ENCODE measurements at places on chromosomes 16 and 17.

- DNase-seq = no peak
Measured at GRCh38 chr16:57603115-57604024, 25.1 kb upstream of the ADGRG1 start.

DNA sequence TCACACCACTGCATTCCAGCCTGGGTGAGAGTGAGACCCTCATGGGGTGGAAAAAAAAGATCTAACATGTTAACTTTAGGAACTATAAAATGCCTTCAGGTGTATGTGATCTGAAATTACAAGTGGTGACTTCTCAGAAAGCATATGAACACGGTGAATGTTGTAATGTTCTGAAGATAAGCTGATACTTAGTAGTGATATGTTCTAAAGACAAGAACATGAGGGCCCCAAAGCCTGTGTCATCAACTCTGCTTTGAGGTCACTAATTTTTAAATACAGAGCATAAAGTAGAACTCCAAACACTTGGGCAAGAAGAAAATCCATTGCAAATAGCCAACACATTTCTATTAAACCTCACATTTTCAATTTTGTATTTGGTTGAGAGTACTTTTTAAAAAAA is 2.6 kb upstream of the FBF1 start:
- DNase-seq = no peak

DNA sequence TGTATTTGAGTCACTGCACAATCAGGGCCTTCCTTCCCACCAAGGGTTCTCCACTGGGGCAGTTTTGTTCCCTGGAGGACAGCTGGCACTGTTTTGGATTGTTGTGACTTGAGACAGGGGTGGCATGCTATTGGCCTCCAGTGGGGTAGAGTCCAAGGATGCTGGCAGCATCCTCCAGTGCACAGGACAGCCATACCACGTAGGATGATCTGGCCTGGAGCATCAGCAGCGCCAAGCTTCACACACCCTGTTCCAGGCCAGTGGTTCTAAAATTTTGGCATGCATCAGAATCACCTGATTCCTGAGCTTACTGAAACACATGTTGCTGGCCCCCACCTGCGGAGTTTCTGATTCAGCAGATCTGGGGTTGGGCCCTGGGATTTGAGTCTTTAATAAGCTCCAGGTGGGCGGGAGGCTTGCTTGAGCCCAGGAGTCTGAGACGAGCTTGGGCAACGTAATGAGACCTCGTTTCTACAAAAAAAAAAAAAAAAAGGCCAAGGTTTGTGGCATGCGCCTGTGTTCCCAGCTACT is 83.2 kb downstream of the MGAT5B start:
- DNase-seq = no peak

- DNase-seq = no peak
Measured at GRCh38 chr16:57284209-57284951, at the start of gene PLLP. PLLP (minus strand) TSS chr16:57284672; CDS start chr16:57284540, 132 bp downstream.

- no peak for DNase-seq
Measured at GRCh38 chr16:85042167-85042526, 14.6 kb downstream of the KIAA0513 start.

- no peak for DNase-seq
Measured at GRCh38 chr17:78599419-78599818, 22.2 kb upstream of the DNAH17 start.

DNA sequence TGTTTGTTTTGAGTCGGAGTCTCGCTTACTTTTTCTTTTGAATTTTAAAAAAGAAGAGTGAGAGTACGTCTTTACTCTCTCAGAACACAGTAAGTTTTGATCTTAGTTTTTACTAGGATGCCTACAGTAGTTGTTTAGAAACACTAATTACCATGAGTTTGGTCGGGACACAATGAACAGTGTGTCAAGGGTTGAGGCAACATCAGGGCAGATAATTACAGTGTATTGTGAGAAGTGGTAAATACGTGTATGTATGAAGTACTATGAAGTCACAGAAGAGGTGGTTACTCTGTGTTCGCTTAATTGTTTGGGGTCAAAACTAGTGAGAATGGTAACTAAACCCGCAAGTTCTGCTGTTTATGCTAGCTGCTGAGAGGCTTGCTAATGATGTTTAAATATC is 18.2 kb downstream of the PAFAH1B1 start:
- DNase-seq = no peak

GRCh38 chr17:17741349-17742023 is 60.2 kb downstream of the RAI1 start:
- no peak for DNase-seq

DNA sequence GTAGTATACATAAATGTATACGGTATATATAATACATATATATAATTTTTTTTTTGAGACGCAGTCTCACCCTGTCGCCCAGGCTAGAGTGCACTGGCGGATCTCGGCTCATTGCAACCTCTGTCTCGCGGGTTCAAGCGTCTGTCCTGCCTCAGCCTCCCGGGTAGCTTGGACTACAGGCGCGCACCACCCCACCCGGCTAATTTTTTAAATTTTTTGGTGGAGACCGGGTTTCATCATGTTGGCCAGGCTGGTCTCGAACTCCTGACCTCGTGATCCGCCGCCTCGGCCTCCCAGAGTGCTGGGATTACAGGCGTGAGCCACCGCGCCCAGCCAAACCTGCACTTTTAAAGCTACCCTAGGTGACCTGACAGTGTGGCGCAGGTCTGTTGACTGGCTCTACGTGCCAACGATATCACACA is 745 bp downstream of the PAM16 start:
- no peak for DNase-seq

DNA sequence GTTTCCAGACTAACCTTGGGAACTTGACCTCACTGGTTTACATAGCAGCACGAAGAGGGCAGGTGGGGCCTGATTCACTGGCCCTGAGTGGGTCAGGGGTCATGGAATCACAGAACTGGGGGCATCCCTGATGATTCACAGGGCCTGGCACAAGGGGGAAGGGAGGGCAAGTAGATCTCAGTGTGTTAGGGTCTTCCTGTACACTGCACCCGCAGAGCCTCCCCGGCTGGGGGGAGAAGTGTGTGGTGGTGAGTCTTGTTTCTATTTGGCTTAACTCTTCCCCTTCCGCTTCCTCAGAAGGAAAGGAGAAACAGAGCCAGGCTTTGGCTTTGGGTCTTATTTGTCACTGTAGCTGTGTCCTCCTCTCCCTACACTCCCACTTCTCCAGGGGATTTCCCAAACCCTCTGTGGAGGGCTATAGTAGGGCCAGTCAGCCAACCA is 3.7 kb downstream of the STARD3 start:
- no peak for DNase-seq

DNA sequence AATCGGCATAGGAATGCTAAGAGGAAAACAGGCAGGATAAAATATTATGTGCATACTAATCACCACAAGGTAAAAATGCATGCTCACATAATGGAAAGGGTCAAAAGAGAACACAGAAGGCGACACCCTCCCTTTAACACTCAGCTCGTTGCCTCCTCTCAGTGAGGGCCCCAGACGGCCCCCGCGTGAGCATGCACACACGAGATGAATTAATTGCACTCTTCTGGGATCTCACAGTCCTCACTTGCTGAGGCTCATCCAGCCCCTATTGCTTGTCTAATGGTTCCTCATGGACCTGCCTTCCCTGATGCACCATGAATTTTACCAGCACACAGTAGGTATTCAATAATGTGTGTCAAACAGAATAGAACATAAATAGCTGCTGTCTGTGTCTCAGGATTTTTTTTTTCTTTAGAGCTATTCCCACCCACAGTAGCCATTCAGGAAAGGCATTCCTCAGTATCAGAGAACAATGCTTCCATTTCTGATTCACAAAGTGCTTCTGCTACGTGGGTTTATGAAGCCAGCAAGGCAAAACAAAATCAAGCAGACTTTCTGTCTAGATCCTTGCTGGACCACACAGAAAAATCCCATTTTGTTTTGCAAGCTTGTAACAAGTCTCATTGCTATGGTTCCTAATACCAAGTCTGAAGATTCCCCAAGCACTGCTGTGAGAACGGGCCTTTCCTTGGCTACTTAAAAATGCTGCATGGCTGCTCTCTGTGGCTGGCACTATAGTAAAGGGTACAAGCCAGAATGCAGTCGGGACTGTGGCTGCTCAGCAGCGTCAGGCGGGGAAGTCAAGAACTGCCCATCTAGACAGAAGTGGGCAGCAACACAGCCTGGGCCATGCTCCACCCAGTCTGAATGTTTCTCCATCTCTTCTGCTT is 43.6 kb downstream of the TOM1L2 start:
- DNase-seq = no peak

- DNase-seq = no peak
Measured at GRCh38 chr16:81636298-81636993, 142.6 kb upstream of the PLCG2 start.

DNA sequence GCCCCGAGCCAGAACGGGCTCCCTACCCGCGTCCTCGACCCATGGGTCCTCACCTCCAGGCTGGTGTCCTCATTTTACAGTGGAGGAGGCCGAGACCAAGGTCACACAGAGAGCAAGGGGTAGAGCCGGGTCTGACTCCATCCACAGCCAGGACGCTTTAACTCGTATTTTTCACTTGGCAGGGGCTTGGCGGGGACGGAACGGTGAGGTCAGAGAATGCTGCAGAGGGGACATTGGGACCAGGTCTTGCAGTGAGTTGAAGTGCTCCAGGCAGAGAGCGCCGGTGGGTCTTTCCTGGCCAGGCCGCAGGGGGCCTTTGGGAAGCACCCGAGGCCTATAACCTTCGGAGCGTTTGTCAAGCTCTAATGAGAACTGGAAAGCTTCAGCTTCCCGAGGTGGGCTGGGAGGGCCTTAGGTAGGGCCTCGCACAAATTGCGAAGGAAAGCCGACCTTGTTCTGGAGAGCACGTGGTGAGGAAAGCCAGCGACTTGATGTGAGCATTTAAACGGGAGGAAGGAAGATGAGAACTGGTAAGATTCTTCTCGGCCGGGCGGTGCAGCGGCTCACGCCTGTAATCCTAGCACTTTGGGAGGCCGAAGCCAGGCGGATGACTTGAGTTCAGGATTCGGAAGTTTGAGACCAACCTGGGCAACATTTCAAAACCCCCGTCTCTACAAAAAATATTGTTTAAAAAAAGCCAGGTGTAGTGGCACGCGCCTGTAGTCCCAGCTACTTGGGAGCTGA is 908 bp upstream of the CLUH start:
- no peak for DNase-seq

DNA sequence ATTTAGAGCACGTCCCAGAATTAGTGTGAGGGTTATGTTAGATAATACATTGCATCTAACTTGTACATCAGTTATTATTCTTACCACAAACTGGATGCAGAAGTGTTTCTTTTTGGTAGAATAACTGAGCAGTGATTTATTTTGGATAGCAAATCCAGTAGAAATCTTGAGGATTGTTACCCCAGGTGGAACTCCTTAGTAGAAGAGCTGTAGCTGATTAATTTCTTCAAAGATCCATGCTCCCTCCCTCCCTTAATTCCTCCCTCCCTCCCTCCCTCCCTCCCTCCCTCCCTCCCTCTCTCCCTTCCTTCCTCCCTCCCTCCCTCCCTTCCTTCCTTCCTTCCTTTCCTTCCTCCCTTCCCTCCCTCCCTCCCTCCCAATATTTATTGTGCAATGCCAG is 337.7 kb downstream of the CA10 start:
- DNase-seq = no peak

DNA sequence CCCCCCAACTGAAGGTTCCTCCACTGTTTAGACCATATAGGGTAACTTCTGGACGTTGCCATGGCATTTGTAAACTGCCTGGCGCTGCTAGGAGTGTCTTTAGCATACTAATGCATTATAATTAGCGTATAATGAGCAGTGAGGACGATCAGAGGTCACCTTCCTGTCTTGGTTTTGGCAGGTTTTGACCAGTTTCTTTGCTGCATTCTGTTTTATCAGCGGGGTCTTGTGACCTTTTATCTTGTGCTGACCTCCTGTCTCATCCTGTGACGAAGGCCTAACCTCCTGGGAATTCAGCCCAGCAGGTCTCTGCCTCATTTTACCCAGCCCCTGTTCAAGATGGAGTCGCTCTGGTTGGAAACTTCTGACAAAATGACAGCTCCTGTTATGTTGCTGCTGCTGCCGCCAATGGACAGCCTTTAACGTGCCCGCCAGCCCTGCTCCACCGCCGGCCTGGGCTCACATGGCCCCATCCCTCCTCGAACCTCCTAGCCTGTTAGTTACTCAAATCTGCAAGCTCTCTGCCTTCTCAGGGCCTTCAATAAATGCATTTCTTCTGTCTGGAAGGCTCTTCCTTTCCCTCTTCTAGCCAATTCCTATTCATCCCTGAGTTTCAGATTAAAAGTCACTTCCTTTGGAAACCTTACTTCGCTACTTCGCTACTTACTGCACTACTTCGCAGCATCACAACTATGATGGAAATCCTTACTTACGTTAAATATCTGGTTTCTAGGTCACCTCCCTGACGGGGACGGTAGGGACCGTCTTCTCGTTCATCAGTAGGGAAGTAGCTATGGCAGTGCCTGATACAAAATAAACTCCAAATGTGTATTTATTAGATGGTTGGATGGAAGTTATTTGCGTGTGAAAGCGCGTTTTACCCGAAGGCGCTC is 640 bp upstream of the NAGLU start:
- DNase-seq = no peak

DNA sequence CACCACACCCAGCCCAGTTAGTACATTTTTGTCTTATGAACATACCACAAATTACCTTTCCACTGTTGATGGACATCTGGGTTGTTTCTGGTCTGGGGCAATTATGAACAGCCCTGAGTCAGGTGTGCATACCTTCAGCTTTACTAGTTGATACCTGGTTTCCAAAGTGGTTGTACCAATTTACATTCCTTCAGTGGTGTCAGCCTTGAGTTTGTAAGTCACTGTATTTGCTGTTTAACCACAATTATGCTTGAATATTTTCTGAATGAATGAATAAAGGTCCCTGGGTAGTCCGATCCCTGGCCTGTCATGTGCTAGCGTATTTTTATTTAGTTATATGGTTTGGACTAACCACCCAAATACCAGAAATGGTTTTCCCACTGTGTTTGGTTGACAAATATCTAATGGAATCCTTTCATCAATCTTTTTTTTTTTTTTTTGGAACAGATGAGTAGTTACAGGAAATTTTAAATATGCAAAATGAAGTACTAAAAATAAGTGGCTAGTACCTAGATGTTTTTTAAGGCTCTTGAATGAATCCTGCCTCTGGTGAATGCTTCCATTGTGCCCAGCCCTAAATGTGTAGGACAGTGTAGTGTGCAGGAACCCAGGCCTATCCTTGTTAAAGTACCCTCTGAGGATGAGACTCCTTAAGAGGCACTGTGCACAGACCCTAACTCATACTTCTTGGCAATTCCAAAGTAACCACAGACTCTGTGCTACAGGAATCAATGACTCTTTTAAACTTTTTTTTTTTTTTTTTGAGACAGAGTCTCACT is 3.7 kb downstream of the DUSP14 start:
- no peak for DNase-seq

DNA sequence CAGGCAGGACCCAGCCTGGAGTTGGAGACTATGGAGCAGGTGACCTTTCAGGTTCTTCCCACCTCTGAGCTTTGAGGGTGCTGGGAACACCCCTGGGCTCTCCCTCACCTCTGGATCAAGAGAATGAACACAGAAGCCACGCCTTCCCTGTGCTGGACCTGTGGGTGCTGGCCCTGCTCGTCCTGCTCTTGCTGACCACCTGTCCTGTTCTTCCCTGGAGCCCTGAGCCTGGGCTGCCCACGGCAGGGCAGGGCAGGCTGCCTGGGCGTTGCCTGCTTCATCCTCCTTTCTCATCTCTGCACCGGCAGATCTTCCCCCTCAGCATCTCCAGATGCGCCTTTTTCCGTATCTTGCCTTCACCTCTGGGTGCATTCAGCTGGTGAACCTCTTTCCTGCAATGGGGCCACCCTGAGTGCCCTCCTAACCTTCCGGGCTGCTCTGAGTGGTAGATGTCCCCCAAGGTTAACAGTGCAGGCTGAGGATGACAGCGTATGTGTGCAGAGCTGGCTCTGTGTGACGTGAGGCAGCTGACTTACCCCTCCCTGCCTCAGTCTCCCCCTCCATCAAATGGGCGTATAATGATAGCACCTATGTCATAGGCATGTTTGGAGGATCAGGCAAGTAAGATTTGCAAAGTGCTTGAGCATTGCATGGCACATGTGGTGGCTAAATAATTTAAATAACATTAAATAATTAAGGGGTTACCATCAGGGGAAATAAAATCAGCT is 225.8 kb upstream of the CIBAR2 start:
- DNase-seq = no peak

Data from DMS153 (cell line).